Posterior cingulate gyrus (tissue), 11 donors: ENCODE measurements at places on chromosomes 2 and 18.
A peak's percentile ranks its signal among the peaks of the same experiment; 100 is the strongest.

DNA sequence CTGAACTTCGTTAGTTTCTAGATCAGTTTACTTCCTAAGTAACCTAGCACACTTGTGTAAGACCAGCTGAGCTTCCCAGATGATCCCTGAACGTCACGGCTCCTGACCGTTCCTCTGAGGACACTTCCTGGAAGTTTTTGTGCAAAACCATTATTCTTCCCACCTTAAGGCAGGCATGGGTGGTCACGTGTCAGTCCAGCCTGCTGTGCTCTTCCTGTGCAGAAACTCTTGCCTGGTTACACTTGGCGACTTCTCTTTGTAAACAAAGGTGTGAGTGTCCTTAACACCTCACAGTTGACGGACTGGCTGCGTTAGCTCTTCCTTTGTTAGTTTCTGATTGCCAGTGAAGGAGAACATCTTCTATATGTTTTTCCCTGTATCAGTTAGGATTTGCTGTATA, 118.3 kb downstream of the SH3RF3 start:
- DNase-seq, result no peak

- no peak for DNase-seq
Measured at GRCh38 chr2:29323301-29323700, 208.1 kb downstream of the CLIP4 start.

DNA sequence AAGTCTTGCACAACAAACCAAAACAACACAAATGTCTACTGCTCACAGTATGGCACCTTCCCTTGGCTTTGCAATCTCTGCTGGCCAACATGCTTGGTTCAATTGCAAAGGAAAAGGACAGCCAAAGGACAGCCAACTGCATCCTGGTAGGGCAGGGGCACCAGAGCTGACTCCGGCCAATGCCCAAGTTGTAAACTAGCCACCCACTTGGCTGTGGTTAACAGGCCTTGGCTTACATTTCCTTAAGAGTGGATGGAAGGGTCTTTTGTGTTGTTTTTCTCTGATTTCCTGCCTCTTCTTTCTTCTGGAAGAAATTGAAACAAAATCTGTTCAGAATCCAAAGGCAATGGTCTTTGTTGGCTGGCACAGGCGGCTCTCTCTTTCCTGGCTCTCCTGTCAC, 119.1 kb upstream of the TRIB2 start:
- peak; percentile 26 for DNase-seq

- no peak for DNase-seq
Measured at GRCh38 chr2:68643011-68643873, at the start of gene PROKR1. Gene PROKR1 (plus strand): TSS chr2:68643579. CDS start chr2:68645822, 2,243 bp downstream.

GRCh38 chr2:201174687-201175086, 8.3 kb upstream of the CASP10 start:
- DNase-seq, result no peak

DNA sequence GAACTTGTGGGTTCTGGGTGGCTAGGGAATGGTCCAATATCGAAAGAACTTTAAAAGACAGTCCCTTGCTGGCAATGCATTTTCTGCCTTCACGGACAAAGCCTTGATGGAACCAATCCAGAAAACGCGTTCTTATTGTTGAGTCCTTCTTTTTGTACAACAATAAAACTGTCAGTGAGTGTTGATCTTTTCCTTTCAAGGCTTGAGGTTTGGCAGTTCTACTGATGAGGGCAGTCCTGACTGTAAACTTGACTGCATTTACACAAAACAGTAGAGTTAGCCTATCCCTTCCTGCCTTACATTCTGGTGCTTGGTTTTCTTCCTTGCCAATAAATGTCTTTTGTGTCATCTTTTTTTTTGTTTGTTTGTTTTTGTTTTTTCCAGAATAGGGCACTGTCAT, 2.5 kb upstream of the UGT1A7 start:
- DNase-seq, result no peak

- DNase-seq, result no peak
Measured at GRCh38 chr18:79681484-79682387, 2.1 kb downstream of the CTDP1 start.

DNA sequence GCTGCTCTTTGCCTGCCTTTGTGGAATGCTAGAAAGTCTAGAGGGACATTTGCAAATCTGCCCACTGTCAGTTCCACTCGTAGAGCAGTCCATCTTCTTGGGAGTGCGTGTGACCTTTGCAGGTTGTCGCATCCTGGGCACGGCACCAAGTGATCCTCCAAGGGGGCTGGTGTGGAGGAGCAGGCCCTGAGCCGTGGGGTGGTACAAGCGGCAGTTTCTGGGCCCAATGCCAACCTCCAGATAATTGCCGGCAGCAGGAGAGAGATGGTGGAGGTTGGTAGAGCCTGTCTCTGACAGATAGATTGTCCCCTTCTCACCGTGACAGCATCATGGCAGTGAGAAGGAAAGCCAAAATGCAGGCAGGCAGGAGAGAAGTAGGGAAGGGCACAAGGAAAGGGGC, 150.7 kb upstream of the SLC14A2 start:
- DNase-seq, result no peak

- no peak for DNase-seq
Measured at GRCh38 chr2:62774555-62775366, 69.2 kb downstream of the EHBP1 start.

GRCh38 chr2:30371772-30372373, 75.2 kb upstream of the LCLAT1 start:
- DNase-seq, result no peak

- no peak for DNase-seq
Measured at GRCh38 chr2:159968279-159968900, 94.0 kb downstream of the PLA2R1 start.

- no peak for DNase-seq
Measured at GRCh38 chr2:15939556-15939853, 845 bp upstream of the MYCN start.

- no peak for DNase-seq
Measured at GRCh38 chr2:61210332-61210981, 48.5 kb downstream of the C2orf74 start.

- no peak for DNase-seq
Measured at GRCh38 chr2:230758566-230759480, 46.2 kb downstream of the CAB39 start.

GRCh38 chr2:174341995-174342685, 7.4 kb downstream of the SP9 start:
- DNase-seq, result no peak

- DNase-seq, result no peak
Measured at GRCh38 chr2:45506756-45507155, 104.3 kb downstream of the SRBD1 start.

- no peak for DNase-seq
Measured at GRCh38 chr18:69528435-69528834, 127.7 kb downstream of the DOK6 start.

GRCh38 chr18:10140461-10141282, 226.9 kb downstream of the VAPA start:
- DNase-seq, result no peak

GRCh38 chr2:64873472-64873924, 115.7 kb upstream of the SLC1A4 start:
- DNase-seq, result peak; percentile 96

- no peak for DNase-seq
Measured at GRCh38 chr2:191262436-191262835, 17.2 kb downstream of the MYO1B start.

GRCh38 chr2:98520806-98521205, 76.1 kb downstream of the INPP4A start:
- DNase-seq, result no peak

DNA sequence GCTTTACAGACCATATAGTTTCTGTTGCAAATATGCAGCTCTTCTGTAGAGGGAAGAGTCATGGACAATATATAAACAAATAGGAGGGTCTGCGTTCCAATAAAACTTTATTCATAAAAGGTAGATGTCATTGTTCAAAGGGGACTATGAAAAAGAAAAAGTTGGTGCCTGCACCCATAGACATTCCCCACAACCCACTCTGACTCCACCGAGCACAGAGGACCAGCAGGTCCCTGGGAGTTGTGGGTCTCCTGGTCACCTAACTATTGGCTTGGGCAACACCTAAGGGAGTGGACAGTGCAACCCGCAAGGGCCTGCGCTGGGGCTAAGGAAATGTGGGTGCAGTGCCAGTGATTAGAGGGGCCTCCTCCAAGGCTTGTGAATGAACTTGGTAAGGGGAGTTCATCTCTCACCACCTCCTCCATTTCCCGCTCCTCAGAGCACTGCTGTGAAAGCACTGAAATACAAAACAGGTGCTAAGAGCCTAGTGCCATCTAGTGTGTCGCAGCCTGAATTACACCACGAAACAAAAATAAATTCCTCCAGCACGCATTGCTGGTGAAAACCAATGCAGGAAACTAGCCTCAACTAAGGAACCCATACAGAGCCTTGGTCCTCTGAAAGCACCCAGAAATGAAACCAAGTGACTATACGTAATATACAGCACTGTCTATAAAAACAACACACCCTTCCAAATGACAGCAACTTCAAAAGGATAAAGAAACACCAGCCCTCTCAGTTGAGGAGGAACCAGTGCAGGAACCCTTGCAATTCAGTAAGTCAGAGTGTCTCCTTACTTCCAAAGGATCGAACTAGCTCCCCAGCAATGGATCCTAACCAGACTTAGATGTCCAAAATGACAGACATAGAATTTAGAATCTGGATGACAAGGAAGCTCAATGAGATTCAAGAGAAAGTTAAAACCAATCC, 166.6 kb downstream of the RNF144A start:
- no peak for DNase-seq

GRCh38 chr2:55936351-55936750, 12.8 kb upstream of the EFEMP1 start:
- DNase-seq, result no peak

- DNase-seq, result no peak
Measured at GRCh38 chr18:78935406-78935805, 44.2 kb upstream of the SALL3 start.

GRCh38 chr2:150548527-150548926, 61.1 kb upstream of the RND3 start:
- no peak for DNase-seq

DNA sequence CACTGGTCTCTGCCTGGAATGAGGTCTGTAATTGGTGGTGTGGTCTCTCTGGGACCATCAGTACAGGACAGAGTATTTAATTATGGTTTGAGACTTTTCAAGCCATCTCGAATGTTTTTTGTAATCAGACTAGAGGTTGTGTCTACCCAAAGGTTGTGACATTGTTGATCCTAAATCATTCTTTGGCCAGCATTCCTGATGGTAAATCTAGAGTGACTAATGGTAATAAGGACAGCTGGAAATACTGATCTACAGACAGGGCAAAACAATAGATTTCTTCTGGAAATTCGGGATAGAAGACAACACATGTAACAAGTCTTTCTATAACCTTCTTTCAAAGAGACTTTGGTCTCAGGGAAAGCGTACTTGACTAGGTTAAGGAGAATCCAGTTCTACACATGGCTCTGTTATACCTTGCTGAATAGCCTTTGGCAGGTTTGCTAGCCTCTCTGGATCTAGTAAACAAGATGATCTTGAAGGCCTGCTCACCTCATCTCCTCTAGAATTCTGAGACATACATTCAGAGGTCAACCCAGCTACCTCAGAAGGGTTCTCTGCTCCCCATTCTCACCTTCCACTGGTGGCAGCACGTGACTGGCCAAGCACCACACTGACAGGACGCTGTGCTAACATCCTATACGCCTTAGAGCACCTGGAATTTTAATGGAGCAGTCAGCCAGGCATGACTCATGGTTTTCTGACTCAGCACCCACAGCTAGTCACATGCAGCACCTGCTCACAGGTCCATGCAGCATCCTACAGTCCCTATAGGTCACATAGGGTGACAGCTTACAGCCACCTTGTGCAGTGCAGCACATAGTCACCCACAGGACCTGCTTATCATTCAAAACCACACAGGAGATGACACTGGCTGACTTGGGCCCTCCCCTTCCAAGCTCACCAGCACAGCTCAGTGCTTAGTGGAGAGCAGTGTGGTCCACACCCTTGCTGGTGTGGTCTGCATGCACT, 12.2 kb downstream of the PLB1 start:
- no peak for DNase-seq

- no peak for DNase-seq
Measured at GRCh38 chr2:127155947-127156346, 49.0 kb upstream of the BIN1 start.

DNA sequence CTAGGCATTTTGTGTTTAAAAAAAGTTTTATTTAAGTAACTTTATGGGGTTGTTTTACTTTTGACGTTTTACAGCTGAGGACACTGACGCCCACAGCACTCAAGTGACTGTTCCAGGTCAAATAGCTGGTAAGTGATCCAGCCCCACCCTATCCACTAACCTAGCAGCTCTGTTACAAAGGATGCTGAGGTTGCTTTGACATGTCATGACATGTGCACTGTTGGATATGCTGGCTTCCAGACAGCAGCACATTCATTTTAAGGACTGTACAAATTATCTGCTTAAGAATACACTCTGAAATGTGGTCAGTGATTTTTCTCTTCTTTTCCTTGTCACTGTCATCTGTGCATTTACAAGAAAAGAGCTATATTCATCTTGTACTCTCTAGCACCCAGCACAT, 417.5 kb downstream of the ZEB2 start:
- DNase-seq, result no peak

- DNase-seq, result no peak
Measured at GRCh38 chr2:209499069-209499468, 75.2 kb downstream of the MAP2 start.

DNA sequence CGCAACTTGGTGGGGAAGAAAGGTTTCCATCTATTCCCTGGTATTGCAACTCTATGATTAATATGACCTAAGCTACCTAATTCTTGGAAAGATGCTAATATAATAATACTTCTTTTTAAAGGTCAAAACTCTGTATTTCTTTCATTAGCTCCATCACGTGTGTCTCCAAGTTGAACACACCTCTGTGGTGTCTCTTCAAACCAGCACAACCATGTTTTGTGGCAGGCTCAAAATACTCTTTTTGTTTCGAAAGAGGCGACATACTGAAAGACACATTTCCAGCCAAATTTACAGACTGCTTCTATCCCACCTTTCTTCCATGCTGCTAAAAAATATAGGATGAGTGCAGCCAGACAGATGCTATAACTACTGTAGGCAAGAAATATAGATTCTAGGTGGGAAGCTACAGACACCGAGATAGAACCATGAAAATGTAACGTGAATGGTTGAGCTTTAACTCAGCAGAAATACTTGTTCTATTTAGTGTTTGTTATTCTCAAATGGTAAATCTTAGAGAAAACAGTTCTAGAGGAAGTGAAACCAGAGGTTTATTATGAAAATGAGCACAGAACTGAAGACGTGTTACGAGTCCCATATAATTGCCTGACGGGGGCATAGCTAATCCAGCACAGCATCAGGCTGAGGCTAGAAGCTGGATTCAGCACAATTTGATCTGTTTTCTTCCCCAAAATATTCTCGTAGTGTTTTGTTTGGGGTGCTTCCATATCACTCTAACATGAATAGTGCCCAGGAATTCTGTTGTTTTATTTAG, 991.5 kb upstream of the FANCL start:
- no peak for DNase-seq

GRCh38 chr2:17076533-17076932, 410.9 kb upstream of the CYRIA start:
- DNase-seq, result no peak

GRCh38 chr18:77032181-77032701, 100.3 kb downstream of the MBP start:
- DNase-seq, result peak; percentile 86

DNA sequence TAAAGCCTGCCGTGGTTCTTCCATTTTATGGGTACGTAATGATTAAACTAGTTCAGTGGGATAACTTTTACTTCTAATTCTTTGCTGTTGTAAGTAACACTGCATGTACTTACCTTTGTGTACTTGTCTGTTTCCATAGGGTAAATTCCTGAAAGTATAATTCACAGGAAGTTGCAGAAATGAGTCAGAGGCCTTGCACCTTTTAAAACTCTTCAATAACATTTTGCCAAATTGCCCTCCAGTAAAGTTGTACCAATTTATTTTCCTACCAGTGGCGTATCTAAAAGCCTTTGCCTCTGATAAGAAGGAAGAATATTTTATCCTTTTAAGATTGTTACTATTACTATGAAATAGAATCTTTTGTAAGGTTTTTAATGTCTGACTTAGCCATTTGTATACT, 65.1 kb downstream of the CAB39 start:
- DNase-seq, result no peak
